Stimulated activated CD4-positive, alpha-beta T cell treated with anti-CD3 and anti-CD28 coated beads, Interleukin-12 subunit alpha, Interleukin-12 subunit beta, amount 100 ng/mL, for 24 hours (primary cell): ENCODE measurements at places on chromosomes 2 and 18.

DNA sequence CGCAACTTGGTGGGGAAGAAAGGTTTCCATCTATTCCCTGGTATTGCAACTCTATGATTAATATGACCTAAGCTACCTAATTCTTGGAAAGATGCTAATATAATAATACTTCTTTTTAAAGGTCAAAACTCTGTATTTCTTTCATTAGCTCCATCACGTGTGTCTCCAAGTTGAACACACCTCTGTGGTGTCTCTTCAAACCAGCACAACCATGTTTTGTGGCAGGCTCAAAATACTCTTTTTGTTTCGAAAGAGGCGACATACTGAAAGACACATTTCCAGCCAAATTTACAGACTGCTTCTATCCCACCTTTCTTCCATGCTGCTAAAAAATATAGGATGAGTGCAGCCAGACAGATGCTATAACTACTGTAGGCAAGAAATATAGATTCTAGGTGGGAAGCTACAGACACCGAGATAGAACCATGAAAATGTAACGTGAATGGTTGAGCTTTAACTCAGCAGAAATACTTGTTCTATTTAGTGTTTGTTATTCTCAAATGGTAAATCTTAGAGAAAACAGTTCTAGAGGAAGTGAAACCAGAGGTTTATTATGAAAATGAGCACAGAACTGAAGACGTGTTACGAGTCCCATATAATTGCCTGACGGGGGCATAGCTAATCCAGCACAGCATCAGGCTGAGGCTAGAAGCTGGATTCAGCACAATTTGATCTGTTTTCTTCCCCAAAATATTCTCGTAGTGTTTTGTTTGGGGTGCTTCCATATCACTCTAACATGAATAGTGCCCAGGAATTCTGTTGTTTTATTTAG is 991.5 kb upstream of the FANCL start:
- no peak for DNase-seq

GRCh38 chr2:237686659-237687136 is 59.3 kb downstream of the LRRFIP1 start:
- no peak for DNase-seq

DNA sequence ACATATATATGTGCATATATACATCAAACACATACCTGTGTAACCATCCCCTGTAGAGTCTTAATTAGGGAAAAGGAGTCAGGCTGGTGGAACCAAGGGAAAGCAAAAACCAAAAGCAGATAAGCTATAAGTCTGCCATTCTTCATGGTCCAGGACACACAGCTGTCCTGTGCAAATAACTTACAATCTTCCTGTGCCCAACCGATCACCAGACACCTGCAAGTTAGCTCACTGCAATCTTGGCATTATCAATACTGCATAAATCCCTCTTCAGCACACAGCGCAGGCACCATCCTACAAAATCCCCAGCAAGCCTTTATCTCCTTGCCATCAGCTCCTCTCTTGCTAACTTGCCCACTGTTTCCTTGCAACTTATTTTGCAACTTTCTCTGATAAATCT is 60.8 kb upstream of the DYNAP start:
- no peak for DNase-seq

DNA sequence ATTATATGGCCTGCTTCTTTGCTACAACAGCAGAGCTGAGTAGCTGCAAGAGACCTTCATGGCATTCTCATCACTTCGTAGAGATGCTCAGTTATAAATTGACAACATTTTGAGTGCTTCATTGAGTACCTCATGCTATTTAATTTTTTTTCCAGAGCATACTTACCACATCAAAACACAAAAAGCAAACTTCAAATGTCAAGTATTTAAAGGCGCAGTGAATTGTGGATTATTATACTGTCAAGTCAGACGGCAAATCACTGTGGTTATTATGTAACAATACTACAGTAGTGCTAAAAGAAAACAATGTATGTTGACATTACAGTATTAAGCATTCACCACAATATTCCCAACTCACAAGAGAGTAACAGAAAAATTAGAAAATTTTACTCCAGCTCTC is 12.5 kb downstream of the ZC3H8 start:
- no peak for DNase-seq

- DNase-seq, result no peak
Observed at GRCh38 chr2:890791-891190, 59.9 kb upstream of the SNTG2 start.

GRCh38 chr18:26406854-26407517 is 141.4 kb downstream of the KCTD1 start:
- no peak for DNase-seq

GRCh38 chr2:241298673-241299072 is 16.8 kb downstream of the HDLBP start:
- DNase-seq, result no peak

DNA sequence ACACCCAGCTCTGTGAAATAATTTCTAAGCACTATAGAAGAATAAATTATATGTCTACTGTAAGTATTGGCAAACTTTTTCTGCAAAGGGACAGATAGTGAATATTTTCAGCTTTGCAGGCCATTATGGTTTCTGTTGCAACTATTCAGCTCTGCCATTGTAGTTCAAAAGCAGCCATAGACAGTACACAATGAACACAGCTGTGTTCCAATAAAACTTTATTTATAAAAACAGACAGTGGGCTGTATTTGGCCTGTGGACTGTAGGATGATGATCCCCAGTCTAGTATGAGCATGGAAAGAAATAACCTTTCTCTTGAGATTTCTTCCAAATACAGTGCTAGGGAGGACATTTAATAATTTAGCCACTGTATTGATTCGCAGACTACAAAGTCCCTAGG is 35.2 kb upstream of the THOC1 start:
- no peak for DNase-seq

DNA sequence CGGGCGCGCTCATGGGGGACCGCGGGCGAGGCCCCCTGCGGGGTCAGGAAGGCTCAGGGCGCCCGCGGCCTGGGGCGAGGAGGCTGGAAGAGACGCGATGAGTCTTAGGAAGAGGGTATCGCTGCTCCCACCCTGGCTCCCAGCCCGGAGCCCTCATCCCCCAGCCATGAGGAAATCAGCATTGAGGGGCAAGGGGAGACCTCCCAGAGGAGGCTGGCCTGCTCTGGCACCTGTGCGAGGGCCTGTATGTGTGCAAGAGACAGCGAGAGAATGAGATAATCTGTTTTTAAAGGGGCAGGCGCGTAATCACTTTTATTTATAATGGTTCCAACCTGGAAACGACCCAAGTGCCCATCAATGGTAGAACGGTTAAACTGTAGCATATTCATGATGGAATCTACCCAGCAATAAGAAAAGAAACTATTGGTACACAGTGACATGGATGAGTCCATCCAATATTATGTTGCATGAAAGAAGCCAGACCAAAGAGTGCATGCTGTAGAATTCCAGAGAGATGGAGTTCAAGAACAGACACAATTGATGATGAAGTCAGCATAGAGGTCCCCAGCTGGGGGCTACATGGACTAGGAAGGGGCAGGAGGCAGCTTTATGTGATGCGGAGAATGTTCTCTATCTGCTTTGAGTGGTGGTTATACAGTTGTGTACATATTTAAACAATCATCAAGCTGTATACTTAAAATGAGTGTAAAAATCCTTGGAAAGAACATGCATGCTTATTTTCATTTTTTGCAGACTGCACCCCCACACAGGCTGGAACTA is 14.4 kb downstream of the FBXO41 start:
- DNase-seq, result no peak

- DNase-seq, result no peak
Observed at GRCh38 chr18:34893239-34893638, 148.0 kb upstream of the MAPRE2 start.

GRCh38 chr2:159988412-159988970 is 73.9 kb downstream of the PLA2R1 start:
- DNase-seq, result no peak

DNA sequence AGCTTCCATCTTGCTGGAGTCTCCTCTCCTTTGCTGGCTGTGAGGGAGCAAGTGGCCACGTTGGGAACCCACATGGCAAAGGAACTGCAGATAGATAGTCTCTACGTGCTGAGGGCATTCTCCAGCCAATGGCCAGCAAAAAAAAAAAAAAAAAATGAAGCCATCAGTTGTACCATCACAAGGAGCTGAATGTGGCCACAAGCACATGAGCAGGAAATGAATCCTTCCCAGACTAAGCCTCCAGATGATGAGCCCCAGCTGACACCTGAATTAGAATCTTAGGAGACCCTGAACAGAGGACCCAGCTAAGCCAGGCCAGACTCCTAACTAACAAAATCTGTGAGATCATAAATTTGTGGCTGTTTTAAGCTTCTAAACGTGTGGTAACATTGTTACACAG is 57.9 kb downstream of the SPIRE1 start:
- no peak for DNase-seq

DNA sequence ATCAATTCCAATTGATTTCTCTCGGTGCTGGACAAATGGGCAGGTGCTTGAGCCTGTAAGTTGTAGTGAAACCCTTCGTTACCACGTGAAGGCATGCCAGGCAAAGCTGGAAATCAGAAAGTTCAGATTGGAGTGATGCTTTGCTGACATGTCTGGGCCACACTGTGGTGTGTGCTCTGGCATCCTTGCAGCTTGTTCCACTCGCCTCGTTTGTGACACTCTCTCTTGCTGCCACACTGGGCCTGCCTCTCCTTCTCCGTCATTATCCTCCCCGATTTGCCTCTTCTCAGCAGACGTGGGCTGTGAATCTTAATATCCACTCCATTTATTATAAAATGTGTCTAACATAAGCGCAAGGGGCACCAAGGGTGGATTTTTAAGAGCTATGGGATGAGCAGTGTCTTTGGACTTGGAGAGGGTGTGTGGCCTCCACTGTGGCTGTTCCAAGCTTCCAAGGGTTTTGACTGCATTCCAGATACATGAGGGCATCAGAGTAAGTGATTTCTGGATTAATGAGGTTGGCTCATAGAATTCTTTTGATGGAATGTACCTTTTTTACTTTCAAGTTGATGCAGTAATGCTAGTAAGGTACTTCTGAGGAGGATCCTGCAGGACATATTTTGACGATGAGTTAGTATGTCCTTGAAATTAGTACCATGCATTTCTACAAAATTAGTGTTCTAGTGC is 238.8 kb downstream of the TPGS2 start:
- no peak for DNase-seq

DNA sequence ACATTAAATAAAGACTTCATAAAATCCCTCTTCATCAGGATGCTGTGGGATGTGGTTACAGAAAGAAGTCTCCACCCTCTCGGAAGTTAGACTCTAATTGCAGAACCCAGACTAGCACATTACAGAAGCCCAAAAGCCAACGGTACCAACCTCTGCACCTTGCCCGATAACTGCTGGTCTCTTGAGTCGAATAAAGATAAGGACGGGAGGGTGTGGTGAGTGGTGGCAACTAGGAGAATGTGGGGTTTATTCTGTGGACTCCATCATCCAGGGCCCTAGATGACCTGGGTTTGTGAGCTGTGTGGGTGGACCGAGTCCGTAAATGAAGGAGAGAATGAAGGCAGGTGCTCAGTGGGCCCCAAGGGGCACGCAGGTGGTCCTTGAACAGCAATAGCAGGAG is 462.8 kb upstream of the ID2 start:
- DNase-seq, result no peak

DNA sequence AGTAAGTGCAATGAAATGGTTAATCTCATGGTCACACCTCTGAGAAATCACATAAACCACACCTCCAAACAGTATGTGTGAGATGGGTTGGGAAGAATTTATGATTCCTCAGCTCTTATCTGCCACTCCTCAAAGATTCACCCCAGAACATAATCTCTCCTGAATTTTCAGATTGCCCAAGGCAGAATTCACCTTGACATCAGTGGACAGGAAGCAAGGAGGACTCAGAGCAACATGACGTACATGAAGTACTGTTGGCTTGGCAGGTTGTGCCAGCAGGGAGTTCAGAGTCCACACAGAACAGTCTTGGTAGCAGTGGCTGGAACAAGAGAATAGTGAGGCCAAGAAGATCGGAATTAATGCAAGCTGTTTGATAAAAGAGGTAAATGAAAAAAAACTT is 31.7 kb upstream of the CYBRD1 start:
- DNase-seq, result no peak

- no peak for DNase-seq
Observed at GRCh38 chr2:74379851-74380789, at the start of gene DCTN1. Gene DCTN1, minus strand, starts transcription at chr2:74380311. Its CDS starts 274 bp downstream, at chr2:74380037.

DNA sequence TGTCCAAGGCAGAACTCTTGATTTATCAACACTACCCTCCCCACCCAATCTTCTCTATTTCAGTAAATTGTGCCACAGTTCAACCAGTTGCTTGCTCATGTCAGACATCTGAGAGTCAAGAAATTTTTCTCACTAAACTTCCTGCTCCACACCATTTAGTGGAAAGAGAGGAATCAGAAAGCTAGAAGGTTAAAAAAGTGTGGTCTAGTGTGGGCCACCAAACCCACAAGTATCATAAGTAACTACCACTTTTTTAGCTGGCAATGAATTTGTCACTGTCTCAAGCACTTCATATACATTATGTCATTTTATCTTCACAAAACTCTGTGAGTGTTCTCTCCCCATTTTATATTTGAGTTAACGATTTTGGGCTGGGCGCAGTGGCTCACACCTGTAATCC is 16.6 kb upstream of the MSTN start:
- DNase-seq, result no peak
